ENCODE measurements at places on chromosomes 2 and 18.

DNA sequence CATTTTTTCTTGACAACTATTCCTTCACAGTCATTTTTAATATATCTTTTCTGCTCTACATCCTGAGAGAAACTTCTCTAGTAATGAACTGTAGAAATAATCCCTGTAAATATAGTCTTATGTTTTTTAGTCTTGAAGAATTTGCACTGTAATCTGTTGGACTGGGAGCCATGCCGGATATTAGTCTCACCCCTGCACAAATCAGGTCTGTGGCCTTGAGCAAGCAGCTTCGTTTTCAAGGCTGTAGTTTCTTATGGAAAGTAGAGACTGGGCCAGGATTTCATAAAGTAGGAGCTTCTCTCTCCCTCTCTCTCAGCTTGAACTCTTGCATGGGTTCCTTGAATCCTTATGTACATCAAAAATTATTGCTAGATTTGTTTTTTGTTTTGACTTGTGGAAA, 8.7 kb downstream of the FARP2 start:
- no peak for DNase-seq

GRCh38 chr2:129135017-129135416, 816.3 kb upstream of the HS6ST1 start:
- no peak for DNase-seq

GRCh38 chr2:128411431-128411830, 92.8 kb upstream of the HS6ST1 start:
- no peak for DNase-seq

DNA sequence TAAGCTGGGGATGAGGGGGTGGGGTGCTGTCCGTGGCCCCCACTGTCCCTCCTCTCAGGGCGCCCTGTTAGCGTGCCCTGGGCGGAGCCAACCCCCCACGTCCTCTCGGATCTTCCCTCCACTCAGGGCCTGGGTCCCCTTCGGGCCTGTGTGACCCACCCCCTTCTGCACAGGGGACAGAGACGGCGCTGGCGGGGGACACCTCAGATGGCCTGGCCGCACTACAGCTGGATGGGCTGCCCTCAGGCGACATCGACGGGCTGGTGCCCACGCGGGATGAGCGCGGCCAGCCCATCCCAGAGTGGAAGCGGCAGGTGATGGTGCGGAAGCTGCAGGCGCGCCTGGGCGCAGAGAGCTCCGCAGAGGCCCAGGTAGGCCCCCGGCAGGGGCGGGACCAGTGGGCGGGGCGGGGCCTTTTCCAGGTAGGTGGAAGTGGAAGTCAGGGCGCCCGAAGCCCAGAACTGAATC, 9.9 kb upstream of the KLHL30 start:
- no peak for DNase-seq

DNA sequence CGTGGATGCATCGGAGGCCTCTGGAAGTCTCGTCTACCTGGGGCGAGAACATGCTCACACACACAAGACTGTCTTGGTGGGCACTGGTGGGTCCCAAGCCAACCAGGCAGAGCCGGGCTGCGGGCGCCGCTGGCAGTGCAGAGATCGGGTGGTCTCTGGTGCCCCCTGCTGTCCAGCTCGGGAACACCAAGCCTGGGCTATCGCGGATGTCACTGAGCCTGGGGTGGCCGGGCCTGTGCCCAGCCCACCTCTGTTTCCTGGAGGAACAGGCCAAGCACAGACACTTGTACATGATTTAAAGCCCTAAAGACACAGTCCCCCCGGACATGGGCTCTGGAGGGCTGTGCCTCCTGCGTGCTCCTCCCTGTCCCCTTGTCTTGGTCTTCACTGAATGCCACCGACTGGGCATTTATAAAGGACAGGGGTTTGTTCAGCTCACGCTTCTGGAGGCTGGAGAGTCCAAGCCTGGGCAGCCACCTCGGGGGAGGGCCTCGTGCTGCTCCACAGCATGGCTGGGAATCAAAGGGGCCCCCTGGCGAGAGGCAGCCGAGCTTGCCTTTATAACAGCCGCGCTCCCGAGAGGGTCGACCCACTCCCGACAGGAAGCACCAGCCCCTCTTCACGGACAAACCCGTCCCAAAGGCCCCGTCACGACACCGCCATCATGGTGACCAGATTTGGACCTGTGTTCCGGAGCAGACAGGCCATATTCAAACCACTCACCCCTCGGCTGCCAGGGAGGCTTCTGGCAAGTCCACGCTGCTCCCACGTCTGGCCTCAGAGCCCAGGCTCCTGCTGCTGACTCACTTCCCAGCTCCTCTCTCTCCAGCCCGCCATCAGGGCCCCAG, 3.6 kb upstream of the OTOS start:
- no peak for DNase-seq

GRCh38 chr2:99085421-99085820, 56.1 kb upstream of the C2orf15 start:
- no peak for DNase-seq

DNA sequence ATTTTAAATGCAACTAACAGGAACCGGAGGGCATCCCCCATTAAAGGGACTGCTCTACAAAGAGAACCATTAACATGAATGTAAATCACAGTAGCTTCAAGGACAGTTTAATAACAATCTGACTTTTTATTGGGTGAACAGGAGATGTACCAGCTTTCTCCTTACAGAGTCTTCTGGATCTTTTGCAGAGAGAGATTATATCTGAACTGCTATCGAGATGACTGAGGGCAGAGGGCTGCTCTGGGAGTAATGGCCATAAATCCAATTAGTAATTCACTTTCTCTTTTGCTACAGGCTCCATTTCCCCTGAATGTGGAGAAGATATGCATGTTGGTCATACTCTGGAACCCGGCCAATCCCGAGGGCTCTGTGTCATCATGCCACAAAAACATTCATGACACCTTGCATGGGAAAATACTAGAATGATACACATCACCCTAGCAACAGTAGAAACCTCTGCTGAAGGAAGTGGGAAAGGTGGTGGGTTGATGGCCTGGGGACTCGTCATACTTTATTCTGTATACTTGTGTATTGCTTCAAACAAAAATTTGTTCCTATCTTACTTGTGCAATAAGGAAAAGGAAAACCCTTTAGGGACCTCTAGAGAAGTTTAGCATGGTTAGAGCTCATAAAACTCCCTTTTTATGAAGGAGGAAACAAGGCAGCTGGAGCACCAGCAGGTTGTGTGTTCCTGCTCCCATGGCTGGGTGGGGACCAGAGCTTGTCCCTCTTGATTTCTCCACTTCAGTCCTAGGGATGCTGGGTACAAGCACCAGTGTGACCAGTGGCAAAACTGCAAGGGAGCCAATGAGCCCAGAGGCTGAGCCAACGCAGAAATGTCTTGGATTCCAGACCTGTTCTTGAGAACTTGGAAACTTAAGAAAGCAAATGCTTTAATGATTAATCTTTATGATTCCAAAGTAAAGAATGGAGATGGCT, 26.0 kb downstream of the CTAGE1 start:
- peak; percentile 71 for DNase-seq

DNA sequence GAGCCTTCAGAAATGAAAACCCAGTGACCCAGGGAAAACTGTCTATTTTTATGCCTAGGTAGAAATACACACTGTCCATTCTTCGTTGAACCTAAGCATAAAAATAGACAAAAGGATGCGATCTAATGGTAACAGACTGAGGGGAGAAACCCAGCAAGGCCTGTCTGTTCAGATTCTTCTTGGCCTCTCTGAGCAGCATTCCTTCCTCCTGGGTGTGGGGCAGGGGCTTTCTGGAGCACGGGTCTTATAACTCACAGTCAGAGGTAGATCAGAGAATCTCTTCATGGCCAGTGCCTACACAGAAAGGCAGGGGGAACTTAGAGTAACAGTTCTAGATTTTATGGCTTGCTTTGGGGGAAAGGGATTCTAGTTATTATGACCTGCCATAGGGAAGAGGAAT, 56.0 kb downstream of the PKDCC start:
- no peak for DNase-seq

GRCh38 chr2:217562871-217563480, 439.8 kb downstream of the TNS1 start:
- DNase-seq: no peak

DNA sequence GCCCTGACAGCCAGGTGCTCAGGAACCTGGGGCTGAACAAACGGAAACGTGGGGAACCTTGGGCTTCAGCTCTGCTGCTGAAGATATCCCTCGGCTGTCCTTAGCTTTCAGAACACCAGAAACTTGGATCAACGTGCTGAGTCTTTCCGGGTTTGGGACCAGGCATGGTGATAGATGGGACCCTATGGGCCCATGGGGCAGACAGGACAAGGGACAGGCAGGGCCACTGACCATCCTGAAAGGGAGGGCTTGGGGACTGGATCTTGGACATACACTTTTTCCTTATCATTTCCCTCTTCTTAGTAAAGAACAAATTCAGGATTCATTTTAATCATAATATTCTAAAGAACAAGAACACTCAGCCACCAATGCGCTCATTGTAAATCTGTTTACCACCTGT, 16.3 kb upstream of the HES6 start:
- no peak for DNase-seq

DNA sequence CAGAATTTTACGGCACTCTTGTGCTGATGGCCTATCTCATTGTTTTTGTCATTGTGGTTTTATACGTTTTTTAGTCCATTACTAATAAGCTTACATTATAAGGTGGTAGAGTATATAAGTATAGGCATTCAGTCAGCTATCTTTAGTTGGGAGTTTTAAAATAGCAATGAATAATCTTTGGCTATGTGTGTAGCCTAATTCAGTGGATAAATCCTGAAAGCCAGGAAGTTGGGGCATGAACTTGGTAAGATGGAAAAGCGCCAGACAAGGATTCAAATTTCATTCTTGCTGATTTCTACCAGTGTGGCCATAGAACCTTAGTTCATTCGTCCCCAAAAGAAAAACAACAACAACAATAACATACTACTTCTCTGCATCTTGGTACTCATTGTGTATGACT, 31.2 kb downstream of the EPC2 start:
- DNase-seq: no peak

- DNase-seq: no peak
These were observed 2.2 kb downstream of the ONECUT2 start for GRCh38 chr18:57437402-57437765.

DNA sequence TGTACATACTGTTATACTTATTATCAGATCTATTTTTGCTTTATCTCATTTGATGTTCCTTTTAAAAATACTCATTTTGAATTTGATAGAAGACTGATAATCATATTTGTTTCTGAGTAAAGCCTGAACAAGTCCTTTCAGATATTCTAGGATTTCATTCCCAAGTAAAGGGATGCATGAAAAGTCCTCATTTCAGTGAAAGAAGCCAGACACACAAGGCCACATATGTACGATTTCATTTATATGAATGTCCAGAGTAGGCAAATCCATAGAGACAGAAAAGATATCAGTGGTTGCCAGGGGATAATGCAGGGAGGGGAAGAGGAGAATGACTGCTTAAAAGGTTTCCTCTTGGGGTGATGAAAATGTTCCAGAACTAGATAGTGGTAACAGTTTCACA, 53.4 kb downstream of the DSC3 start:
- DNase-seq: no peak

DNA sequence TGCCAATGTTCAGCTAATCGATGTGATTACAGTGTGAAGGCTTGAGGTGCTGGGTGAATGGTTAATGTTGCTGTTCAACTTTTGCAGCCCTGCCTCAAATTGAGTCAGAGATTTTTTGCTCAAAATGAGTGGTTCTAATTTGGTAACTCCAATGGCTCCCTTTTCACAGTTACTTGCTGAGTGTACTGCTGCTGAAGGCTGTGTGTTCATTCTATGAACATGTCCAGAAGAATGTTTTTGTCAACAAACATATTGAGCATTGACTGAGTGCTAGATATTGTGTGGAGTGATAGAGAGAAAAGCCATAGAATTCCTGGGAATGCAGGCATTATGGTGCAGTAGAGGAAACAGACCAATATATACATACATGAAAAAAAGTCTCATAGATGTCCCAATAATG, 39.0 kb upstream of the TCF4 start:
- no peak for DNase-seq

DNA sequence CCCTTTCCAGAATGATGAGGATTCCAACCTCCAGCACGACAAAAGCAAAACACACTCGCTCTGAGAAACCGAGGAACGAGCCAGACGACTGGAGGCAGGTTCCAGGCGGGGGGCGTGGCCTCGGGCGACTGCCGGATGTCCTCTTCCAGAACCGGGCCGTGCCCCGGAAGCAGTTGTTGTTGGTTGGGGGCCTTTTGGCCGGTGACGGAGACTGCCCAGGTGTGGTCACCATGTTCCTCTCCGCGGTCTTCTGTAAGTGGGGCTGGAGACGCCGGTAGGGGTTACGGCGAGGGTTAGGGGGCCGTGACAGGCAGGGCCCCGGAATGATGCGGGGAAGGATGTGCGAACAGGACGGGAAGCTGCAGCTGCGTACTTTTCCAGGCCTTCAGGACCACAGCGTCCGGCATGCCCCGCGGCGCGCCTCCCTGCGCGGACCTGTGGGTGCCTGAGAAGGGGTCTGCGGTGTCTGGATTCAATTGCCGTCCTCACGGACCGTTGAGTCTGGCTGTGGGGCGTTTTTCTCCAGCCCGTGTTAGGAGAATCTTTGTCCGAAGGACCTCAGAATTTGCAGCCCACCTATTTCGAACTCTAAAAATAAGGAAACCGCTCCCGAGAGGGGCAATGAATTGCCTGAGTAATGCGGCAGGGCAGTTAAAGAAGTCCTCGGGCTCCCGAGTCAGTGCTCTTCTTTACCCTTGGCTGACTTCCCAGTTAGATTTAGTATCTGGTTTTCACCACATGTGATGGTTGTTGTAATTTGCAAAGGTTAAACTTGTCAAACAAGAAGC, at the start of gene MRPL33:
Gene MRPL33, plus strand, starts transcription at position 172 of the 788 bp plus-strand sequence. Its CDS starts 59 bp downstream, at position 231.
- peak; percentile 40 for DNase-seq

DNA sequence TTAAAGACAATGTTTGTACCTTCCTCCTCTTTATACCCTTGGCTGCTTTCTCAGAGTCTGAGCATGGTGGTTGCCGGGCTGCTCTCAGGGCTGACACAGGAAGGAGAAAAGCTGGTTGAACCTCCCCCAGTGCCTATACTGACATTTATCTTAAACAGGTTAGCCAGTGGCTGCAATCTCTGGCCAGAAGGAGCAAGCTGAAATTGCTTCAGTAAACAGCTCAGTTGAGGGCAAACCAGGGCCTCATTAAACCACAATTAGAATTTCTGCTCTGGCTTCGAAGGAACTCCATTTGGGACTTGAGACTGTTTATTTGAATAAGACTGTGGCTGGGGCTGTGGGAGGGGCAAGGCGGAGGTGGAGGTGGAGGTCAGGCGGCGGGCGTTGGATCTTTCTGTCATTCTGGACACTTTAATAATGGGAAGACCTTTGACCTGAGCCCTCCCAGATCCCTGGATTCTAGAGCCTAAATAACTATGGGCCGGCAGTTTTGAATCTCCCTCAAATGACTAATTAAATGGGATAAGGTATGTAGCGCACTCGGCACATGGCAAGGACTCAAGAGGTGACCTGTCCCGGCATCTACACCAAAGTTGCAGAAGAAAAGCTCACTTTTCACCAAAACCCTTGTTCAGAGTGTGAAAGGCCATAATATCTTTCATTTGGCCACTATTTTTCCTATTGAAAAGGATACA, 120.6 kb upstream of the MYCN start:
- no peak for DNase-seq

DNA sequence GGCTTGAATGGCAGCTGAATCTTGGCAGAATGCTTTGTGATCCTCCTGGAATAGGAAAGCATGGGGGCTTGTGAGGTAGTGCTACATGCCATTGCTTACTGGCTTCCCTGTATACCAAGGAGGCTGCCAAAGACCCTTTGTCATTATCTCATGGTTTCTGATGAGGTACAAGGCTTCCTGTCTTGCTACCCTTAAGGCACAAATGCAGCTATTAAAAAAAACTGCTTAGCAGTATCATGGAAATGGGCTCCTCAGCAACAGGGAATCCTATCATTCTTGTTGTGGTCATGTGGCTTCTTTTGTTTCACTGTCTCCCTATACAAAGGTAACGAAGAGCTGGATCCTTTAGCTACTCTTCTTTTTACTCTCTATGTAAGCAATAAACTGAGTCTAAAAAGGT, 6.6 kb upstream of the KANSL1L start:
- DNase-seq: no peak

GRCh38 chr18:2896990-2897389, 50.2 kb downstream of the EMILIN2 start:
- DNase-seq: no peak

All from AG09309 (cell line).